Subcutaneous preadipocyte (primary cell): ENCODE measurements at places on chromosomes 11 and 22. TPM values are rescaled to one million over a fixed set of nuclear protein-coding genes. Genes with fewer than 3 reads are reported as not detected.

Gene UPK3A
- not detected in 2 replicates for total RNA-seq

Gene PACSIN2
- total RNA-seq = 29.0 and 33.8 TPM in 2 replicates

Gene CEND1
- total RNA-seq = 0.37 and 2.2 TPM in 2 replicates

Gene DBX1
- total RNA-seq = not detected in 2 replicates

Gene BUD13
- total RNA-seq = 9.9 and 15.8 TPM in 2 replicates

Gene FOXR1
- total RNA-seq = not detected in 2 replicates

Gene PHRF1
- total RNA-seq = 24.3 and 41.4 TPM in 2 replicates

Gene KRTAP5-7
- total RNA-seq = 0.37 TPM in 1 of 2 replicates, not detected in the other

Gene HBD
- not detected in 2 replicates for total RNA-seq

Gene NDUFS3
- total RNA-seq = 71.7 and 73.9 TPM in 2 replicates

Gene OR4D5
- not detected in 2 replicates for total RNA-seq

Gene BAD
- 46.9 and 71.7 TPM in 2 replicates for total RNA-seq

Gene C1QTNF5
- 0.39 and 0.73 TPM in 2 replicates for total RNA-seq

Gene ADORA2A
- 1.1 and 4.1 TPM in 2 replicates for total RNA-seq

Gene CBX6
- total RNA-seq = 53.6 and 68.8 TPM in 2 replicates

Gene USP2
- total RNA-seq = under 0.01 TPM in 1 of 2 replicates, not detected in the other

Gene SLC6A5
- total RNA-seq = not detected in 2 replicates

Gene SF3B2
- 154 and 157 TPM in 2 replicates for total RNA-seq

Gene SCGB1D2
- not detected in 2 replicates for total RNA-seq

Gene EHF
- not detected in 2 replicates for total RNA-seq

Gene MYOD1
- not detected in 2 replicates for total RNA-seq

Gene LRP4
- total RNA-seq = 3.3 and 5.1 TPM in 2 replicates

Gene MOGAT2
- not detected in 2 replicates for total RNA-seq

Gene OOSP2
- total RNA-seq = not detected in 2 replicates

Gene CRYBB3
- total RNA-seq = not detected in 2 replicates

Gene UCP3
- total RNA-seq = 0.73 and 0.78 TPM in 2 replicates

Gene SCUBE1
- total RNA-seq = not detected in 2 replicates

Gene GLB1L3
- not detected in 2 replicates for total RNA-seq

Gene SYT13
- total RNA-seq = not detected in 2 replicates

Gene ANGPTL5
- 0.39 and 0.73 TPM in 2 replicates for total RNA-seq

Gene APOBEC3A
- total RNA-seq = not detected in 2 replicates

Gene OR6A2
- under 0.01 and 0.59 TPM in 2 replicates for total RNA-seq

Gene UBQLNL
- total RNA-seq = not detected in 2 replicates

Gene RFPL2
- not detected in 2 replicates for total RNA-seq

Gene CYB5R3
- total RNA-seq = 70.6 and 97.4 TPM in 2 replicates

Gene PLEKHB1
- under 0.01 TPM in 1 of 2 replicates, not detected in the other for total RNA-seq
